Upper lobe of left lung (tissue), 6 donors: ENCODE measurements at places on chromosomes 5 and 9.
A peak's percentile ranks its signal among the peaks of the same experiment; 100 is the strongest.

GRCh38 chr9:99056886-99057664 lies 47.8 kb upstream of the TGFBR1 start:
- DNase-seq, result no peak

- peak; percentile 3 for DNase-seq
Measured at GRCh38 chr5:172459783-172460165, 5.4 kb upstream of the SH3PXD2B start.

- DNase-seq, result no peak
Measured at GRCh38 chr9:117304549-117304948, 110.3 kb downstream of the ASTN2 start.

GRCh38 chr9:89089176-89089575 lies 89.4 kb downstream of the SHC3 start:
- no peak for DNase-seq

DNA sequence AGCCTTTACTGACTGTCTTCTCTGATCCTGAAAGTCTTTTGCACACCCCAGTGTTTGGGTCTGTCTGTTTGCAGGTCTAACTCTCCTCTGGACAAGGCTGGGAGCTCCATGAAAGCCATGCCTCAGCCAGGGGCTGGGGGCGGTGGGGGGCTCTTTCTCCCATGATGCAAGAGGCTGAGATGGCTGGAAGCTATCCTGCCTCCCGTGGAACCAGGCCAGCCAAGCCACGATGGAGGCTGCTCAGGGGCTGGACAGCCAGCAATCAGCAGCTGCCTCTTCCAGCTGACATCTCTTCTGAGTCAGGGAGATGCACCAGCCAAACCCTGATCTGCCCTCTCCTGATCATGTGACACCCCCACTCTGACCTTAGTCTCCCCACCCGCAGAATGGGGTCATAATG lies 154.0 kb downstream of the BARX1 start:
- DNase-seq, result peak; percentile 12

DNA sequence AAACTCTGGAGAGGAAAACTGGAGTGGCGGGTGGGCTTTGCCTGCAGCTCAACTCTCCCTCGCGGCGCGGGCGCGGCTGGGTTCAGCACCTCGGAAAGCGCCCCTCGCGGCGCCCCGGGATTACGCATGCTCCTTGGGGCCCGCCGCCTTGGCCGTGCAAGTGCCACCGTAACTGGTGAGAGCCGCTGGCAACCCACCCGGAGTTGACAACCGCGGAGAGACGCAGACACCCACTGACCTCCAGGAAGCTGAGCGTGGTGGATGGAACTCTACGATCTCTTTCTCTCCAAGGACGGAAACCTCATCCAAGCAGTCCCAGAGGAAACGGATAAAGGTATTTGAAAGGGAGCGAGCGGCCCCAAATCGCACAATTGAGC lies 194 bp upstream of the RXFP3 start:
- peak; percentile 25 for DNase-seq

DNA sequence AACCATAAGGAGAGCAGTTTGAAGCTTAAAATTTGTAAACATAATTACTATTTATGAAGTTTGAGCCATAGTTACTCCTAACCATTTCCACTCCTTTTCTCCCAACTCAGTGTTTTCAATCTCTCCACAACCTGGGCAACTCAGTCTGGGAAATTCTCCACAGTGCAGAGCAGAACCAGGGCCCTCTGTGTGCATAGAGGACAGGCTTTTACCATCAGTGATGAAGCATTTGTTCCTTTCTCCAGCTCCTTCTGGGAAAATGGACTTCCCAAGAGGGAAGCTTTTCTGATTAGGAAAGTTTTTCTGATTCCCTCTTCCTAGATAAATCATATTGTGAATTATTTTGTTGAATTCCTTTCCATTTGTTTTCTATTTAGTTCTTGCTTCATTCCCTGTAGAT lies 132.3 kb upstream of the MPDZ start:
- no peak for DNase-seq

- no peak for DNase-seq
Measured at GRCh38 chr5:73152411-73153388, 20.3 kb upstream of the TMEM174 start.

DNA sequence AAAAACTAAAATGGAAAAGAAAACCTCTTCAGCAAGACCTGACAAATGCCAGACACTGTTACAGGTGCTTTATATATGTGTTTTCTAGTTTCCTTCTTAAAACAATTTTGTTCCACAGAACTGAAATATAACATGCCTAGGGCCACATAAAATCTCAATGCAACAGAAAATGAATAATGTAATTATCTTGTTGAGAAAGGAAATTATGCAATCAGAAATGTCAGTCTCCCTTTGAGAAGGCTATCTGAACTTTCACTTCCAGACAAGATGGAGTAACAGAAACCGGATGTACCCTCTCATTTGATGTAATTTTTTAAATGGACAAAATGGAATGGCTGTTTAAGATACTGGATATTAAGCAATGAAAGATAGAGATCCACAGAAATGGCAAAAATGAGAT lies 79.2 kb downstream of the AGTPBP1 start:
- no peak for DNase-seq

DNA sequence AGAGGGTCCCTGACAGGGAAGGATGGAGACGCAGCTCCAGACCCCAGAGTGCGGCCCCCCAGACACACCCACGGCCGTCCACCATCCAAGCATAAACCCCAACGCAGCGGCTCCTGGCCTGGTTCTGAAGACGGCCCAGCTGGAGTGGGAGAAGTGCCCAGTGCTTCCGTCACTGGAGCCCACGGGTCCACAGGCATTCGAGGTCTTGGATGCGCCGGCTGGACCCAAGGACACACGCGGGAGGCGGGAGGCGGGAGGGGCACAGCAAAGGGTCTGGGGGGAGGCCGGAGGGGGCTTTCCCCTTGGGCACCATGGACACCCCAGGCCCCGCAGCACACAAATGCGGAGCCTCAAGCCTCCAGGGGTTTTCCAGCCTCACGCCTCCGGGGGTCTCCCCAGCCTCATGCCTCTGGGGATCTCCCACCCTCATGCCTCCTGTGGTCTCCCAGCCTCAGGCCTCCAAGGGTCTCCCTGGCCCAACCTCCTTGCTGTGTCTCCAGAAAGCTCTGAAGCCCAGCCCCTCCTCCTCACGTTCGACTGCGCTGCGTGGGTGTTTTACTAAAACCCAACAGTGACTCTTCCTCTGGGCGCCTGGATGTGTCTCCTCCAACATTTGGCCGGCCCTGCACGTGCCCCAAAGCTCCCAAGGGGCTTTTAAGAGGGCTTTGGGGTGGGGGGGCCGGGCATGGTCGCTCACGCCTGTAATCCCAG lies 15.2 kb downstream of the EXD3 start:
- no peak for DNase-seq

DNA sequence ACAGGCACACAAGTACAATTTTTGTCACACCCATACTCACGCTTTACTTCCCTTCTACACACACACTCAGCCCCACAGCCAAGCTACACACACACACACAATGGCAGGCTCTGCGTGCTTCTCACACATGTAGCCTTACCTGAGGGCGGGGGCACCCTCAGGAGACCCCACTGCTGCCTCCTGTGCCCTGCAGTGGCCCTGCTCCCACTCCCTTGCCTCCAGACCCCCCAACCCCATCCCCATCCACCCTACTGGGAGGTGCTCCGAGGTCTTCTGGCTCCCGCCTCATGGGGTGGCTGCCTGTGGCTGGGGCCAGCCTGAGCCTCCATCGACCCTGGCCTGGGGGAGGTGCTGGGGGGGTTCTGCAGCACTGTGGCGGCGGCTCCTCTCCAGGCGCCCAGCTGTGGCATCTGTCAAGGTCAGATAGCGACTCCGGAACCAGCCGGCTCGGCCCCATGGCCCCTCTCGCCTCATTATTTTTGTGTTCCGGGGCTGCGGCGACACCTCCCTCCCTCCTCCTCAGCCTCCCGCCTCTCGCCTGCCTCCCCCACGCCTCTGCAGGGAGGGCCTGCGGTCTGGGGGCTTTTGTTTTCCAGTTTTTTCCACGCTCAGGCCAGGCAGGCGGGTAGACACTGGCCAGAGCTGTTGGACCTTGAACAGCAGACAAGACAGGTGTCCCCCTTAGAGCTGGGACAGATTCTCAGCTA lies 21.7 kb downstream of the CXXC5 start:
- DNase-seq, result peak; percentile 83

DNA sequence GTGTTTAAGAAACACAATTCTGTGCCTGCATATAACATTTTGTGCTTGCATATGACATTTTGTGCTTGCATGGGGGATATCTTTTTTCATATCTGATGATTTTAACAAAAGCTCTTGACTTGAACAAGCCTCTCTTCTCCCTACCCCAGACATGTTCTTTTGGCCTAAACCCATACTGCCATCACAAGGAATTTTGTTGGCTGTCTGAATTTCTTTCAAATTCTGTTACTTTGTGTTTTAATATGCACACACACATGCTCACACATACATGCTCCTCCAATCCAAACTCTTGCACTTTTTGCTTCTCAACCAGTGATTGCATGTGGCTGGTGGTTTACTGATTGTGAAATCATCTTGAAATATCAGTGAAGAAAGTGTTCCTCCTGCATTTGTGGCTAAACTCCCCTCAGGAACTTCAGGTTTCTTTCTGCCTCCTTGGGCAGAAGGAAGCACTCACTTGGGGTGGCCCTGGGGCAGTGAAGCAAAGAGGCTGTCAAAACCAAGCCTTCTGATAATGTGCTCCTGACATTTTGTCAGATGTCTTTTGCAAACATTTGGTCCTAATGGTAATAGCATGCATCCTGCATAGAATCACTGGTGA lies 377.2 kb upstream of the KLF4 start:
- DNase-seq, result no peak
